Liver (tissue), 10 donors: ENCODE measurements at places on chromosomes 2 and 18.

- no peak for DNase-seq
Measured at GRCh38 chr2:70687461-70687795, 80.6 kb downstream of the ADD2 start.

GRCh38 chr2:240520974-240521350 is 36.8 kb downstream of the ANKMY1 start:
- no peak for DNase-seq

- DNase-seq, result no peak
Measured at GRCh38 chr2:201949181-201949926, 84.3 kb upstream of the FZD7 start.

DNA sequence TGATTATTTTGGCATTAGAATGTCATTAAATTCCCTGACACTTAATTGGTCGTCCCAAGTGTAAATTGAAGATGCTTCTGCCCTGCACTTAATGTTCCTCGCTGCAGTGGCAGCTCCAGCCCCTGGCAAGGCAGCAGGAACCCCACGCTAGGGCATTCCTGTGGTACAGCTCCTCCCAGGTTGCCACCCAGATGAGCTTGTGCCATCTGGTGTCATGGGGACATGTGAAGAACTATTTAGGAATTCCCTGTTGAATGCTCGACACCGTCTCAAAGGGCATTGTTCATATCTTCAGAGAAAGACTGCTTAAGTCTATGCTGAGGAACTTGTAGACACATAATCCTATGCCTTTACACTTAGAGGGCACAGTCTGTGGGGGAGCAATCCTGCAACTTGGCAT is 38.9 kb downstream of the BCL2L11 start:
- no peak for DNase-seq

DNA sequence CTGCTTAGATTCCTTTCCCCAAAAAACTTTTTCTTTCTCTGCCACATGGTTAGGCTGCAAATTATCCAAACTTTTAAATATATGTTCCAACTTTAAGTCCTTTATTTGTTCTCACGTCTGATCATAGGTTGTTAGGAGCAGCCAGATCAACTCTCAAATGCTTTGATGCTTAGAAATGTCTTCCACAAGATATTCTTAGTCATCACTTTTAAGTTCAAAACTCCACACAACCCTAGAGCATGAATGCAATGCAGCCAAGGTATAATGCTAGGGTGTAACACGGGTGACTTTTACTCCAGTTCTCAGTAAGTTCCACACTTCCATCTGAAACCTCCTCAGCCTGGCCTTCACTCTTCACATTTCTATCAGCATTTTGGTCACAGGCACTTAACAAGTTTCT is 987.5 kb downstream of the DCDC2C start:
- DNase-seq, result no peak

- no peak for DNase-seq
Measured at GRCh38 chr18:76402026-76402990, 92.7 kb downstream of the ZNF516 start.

GRCh38 chr18:36127836-36128529 is 1.2 kb downstream of the SLC39A6 start:
- no peak for DNase-seq

DNA sequence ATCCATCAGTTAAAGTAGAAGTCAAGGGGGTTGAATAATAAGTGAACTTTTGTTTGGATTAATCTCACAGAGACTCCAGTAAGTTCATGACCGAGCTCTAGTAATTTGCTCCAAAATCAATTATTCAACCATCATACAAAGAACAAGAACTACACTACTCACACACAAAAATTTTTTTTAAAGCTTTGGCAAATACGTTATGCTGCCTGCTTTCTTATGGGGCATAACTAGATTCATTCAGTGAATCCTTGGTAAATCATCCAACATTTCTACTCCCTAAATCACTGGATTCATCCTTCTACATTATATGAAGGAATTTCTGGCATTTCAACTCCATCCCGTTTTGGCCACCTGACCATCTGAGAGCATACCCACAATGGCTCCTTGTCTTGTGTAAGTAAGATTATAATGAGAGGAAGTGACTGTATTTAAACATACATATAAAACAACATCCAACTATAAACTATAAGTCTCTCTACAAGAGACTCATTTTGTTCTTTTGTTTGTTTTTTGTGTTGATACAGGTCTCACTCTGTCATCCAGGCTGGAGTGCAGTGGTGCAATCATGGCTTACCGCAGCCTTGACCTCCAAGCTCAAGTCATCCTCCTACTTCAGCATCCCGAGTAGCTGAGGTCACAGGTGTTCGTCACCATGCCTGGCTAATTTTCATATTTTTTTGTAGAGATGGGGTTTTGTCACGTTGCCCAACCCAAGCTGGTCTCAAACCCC is 144.2 kb upstream of the LRRTM4 start:
- no peak for DNase-seq

DNA sequence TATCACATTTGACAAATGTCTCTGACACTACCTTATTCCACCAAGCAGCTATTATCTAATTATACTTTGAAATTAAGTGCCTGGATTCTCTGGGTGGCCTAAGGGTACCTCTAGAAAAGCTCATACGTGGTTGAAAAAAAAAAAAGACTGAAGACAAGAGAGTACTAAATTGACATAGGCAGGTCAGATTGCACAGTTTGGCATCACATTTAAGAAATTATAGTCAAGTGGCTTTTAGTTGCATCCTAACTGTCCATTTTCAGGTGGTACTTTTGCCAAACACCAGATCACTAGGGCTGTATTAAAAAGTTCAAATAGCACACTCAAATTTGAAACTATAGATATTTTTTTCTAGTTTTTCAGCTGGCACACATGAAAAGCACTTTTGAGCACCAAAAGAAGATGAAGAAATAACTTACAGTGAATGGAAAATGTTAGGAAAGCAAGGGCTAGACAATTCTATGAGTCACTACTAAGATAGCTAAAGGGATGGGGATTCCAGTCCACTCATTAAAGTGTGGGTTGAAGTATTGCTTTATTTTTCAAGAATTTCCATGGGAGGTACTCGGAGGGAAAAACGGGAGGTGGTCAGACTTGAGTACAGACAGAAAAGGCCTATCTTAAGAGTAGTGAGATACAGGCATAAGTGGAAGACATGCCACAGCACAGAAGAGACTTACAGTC is 106.5 kb upstream of the COL5A2 start:
- DNase-seq, result no peak

DNA sequence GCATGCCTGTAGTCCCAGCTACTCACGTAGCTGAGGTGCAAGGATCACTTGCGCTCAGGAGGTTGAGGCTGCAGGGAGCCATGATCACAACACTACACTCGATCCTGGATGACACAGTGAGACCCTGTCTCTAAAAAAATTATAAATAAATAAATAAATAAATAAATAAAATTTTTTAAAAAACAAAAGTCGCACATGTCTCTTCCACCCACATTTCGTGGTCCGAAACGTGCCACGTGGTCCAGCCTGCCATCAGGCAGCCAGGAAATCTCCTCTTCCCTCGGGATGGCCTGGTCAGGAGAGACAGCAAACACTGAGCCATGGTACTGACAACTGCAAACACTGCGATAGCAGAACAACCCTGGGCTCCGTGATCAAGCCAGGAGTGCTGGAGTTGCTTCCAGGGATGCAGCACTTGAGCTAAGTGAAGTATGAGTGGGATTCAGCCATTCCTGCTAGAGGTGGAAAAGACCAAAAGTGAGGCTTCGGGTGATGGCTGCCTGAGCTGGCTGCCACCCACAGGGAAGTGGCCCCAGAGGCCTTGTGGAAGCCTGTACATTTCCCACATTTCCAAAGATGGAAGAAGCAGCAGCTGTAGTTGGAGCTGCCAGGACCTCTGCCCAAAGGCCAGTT is 193.1 kb downstream of the SMAD2 start:
- peak; percentile 4 for DNase-seq

DNA sequence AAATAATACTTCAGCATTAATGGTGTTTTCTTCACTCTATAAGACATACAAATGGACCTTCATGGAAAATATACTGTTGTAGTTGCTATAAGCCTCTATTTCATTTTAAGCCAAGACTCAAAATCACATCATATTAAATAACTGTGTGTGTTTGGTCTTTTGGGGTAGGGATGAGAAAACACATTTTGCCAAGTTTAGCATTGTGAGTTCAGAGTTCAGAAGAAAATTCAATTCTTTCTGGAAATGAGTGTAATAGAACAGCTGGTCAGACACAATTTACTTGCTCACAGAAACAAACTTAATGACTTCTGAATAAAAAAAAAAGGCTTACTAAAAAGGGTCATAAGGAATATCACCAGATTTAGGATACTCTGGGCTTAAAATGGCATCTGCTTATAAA is 149.5 kb downstream of the LRRTM4 start:
- no peak for DNase-seq

- DNase-seq, result no peak
Measured at GRCh38 chr2:62200868-62201267, 5.0 kb downstream of the B3GNT2 start.

DNA sequence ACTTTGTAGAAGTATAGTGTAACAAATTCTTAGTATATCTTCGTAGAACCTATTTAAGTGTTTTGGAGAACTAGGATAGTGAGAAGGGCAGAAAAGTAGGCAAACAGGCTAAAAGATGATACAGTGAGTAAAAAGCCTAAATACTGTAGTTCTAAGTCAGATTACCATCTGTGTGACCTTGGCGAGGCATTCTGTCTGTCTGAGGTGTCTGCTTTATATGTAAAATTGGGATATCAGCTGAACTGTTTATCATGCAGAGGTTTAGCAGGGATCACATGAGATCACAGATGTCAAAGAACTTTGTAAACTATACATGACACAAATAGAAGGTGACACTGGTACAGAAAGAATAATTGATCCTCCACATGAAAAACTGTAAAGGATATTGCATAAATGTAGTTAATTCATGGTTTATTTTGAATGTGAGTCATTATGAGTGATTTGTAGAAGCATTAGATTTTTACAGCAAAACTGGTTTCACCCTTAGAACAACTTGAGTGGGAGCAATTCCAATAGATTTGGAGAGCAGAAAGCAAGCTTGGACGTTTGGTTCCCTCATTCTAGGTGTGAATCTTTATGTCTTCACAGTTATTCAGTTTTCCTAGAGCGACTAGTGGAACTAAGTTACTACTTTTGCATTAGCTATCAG is 41.9 kb downstream of the TAF1B start:
- no peak for DNase-seq

DNA sequence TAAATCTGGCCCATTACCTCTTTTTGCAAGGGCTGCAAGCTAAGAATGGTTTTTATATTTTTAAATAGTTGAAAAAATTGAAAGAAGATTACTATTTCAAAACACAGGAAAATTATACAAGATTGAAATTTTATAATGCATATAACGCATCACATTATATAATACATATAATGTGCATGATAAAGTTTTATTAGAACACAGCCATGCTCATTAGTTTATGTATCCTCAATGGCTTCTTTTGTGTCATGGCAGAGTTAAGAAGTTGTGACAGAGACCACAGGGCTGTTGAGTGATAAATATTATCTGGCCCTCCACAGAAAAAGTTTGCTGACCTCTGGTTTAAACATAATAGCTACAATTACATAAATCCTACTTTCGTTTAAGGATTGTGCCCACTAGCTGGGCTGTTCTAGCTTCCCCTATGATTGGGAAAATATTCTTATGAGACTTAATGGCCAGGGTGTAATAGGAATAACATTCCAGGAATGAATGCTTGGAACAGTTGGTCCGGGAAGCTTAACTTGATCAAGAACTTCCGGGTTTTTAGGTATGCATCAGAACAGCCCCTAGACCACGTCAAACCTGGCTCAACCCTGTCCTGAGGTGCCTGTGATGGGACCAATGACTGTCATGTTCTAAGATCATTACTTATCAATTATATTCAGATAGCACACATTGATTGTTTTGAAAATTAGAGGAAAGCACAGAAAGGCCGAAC is 98.7 kb upstream of the LPIN2 start:
- DNase-seq, result no peak

- DNase-seq, result no peak
Measured at GRCh38 chr2:72130659-72131360, 16.9 kb downstream of the CYP26B1 start.

GRCh38 chr2:24421668-24422067 is 61.3 kb upstream of the ITSN2 start:
- peak; percentile 70 for DNase-seq

DNA sequence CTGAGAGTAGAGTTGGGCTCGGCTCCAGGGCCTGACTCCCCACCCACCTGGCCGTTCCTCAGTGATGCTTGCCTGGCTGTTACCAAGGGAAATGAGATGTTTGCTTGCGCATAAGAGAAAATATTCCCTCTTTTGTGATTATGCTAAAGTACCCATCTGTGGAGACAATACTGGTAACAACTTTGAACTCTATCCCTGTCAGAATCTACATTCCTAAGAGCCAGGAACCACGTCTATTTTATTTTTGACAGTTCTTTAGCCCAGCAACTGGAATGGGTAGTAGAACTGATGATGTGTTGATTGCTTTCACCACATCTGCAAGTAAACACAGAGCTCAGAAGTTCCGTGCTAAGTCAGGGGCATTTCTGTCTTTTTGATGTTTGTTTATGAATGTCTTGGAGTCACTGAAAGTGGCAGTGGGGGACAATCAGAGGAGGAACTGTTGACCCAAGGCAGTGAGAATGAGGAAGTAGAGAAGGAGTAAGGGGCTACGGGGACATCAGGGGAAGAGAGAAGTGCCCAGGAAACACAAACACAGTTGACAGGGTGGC is 348.3 kb upstream of the SOX11 start:
- DNase-seq, result no peak

- DNase-seq, result no peak
Measured at GRCh38 chr2:36059691-36060090, 295.9 kb upstream of the CRIM1 start.

GRCh38 chr2:101113441-101114267 is 37.5 kb downstream of the TBC1D8 start:
- DNase-seq, result no peak

DNA sequence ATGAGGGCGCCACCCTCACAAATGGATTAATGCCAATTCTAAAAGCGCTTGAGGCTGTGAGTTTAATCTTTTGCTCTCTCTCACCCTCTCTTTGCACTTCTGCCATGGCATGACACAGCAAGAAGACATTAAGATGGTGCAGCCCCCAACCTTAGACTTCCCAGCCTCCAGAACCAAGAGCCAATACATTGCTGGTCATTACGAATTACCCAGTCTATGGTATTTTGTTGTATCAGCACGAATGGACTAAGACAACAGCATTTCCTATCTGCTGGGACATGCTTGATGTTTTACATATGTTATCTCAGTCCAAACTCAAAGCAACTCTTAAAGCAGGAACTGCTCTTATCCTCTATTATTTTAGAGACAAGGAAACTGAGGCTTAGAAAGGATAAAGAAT is 222.9 kb downstream of the STK39 start:
- DNase-seq, result no peak

- no peak for DNase-seq
Measured at GRCh38 chr18:36025025-36025424, 42.3 kb downstream of the RPRD1A start.

GRCh38 chr2:44770221-44771195 is 171.0 kb upstream of the SIX3 start:
- DNase-seq, result no peak

DNA sequence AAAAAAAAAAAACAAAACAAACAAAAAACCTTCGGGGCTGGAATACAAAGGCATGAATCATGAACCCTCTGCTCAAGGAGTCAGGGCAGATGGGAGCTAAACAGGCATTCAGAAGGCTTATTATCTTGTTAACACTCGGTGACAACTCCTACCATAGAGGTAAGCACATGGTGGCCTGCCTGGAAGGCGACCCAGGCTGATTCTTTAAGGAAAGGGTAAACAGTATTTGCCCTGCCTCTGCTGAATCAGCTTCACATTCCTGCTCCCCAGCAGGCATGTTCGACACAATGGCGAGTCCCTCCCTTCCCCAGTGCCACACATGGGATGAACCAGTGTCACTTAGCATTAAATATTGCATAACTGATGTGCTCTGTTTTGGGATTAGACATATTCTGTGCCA is 191.9 kb downstream of the ARL4C start:
- no peak for DNase-seq
